ENCODE measurements at places on chromosomes 12 and 14.
A peak's percentile ranks its signal among the peaks of the same experiment; 100 is the strongest.

DNA sequence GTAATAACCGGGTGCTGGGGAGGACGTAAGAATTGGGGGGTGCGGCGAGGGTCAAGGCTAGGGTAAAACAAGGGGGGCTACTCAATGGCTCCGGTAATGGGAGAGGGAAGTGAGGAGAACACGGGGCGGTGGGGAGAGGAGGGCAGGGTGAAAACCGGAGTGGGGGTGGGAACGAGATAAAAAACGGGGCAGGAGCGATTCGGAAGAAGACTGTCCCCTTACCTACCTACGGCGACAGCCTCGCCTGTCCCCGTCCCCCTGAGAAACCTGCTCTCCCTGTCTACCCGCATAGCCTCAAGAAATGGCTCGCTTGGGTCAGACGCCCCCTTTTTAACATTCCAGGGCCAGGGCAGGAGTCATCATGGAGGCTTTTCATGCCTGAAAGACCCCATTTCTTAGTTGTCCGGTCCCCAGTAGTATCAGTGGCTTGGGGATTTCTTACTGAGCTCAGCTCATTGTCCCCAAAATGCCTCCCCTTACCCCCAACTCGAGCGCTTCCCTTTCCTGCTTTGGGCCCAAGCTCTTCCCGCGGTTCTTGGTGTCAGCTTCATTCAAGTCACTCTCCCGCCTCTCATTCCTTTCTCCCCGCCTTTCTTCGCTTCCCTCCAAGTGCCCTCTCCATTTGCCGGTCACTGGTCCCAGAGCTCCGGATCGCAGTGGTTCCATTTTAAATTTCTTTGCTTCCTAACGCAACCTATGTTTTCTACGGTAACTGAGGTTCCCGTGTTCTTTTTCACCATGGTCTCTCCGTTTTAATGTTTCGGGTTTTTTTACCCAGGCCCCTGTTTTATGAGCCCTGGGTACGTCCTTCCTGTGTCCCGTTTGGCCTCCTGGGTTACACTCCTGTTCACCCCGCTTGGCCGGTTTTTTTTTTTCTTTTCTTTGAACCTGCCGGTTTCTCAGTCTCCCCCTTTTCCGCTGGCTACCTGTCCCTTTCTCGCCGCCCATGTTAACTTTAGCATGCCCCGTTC lies 1.2 kb upstream of the WSB2 start:
- DNase-seq = no peak

DNA sequence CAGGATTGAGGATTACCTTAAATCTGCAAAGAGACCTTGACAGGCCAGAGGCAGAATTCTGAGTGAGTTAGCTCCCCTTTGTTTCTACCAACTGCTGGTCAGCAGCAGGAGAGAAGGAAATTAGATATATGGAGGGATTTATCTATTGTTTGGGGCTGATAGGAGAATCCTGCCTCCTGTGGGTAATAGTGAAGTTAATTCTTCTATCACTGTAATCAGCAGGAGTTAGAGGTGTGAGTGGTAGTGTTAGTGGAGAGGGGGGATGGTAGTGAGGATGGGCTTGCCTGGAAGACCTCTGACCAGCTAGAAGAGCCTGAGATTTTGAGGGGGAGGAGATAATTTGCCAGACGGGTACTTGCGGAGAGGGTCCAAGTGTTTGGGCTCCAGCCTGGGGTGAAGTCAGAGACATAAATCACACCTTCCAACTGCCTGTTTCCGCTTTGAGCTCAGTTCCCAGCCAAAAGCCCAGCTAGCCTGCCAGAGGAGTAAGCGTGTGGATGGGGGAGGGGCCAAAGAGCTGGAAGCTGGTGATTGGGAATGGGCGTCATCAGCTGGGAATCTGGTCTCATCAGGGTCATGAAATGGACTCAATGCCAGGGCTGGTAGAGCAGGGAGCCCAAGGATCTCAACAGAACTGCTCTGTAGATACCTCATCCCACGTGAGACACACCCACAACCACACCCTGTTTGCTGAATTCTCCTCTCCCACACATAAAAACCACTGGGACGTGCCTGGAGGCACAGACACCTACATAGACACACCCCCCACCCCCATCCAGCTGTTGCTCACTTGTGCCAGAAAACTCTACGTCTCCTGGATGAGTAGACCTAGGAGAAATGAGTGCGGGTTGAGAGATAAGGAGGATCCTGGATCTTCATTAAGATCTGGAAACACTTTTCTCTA lies 13.1 kb upstream of the ITGA5 start:
- DNase-seq = no peak

GRCh38 chr12:123433615-123434014 lies 2.9 kb downstream of the RILPL2 start:
- DNase-seq = no peak

GRCh38 chr12:121750507-121750955 lies 38.0 kb downstream of the TMEM120B start:
- DNase-seq = no peak

GRCh38 chr12:128702371-128702770 lies 121.4 kb downstream of the SLC15A4 start:
- DNase-seq = no peak

DNA sequence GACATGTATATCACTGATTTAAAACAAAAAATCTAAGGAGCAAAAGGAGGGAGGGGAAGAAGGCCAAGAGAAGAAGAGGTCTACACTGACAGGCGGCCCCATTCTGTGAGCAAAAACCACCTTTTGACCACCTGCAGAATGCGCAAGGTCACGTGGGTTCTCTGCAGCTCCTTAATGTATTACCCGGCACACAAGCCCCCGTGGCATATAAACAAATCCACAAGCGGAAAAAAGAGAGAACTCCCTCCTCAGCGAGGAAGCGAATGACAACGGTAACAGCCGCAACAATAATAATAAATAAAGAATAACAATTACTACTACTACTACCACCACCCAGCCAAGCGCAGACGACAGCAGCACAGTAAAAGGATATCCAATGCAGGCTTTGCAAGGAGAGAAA lies 1.3 kb downstream of the KSR2 start:
- no peak for DNase-seq

DNA sequence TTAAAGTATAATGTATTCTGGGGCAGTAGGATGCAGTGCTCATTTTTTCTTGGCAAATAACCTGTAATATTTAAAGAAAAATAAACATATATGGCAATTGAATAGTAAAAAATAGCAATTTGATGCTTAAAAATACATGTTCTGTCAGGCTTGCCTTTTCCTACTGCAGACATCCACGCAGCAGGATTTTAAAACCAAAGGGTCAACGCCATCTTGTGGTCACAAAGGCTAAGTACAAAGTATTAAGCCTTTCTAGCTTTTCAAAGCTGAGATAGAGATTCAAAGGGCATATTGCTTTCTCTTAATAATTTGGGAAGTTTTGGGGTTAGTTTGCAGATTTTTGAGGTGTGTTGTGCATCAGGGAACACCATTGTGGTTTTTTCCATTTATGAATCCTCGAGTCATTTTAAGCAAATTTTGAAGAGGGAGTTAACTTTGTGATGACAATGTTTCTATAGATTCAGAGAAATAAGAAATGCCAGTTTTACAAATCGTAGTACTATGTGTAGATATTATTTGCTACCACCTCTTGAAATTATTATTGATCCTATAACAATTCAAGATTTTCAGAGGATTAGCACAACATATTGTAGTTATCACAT lies 4.7 kb upstream of the CCER1 start:
- peak; percentile 39 for DNase-seq

GRCh38 chr14:66638689-66639088 lies 130.7 kb downstream of the GPHN start:
- DNase-seq = no peak
